Putamen (tissue), 1 donor: ENCODE measurements at places on chromosomes 2 and 18.

DNA sequence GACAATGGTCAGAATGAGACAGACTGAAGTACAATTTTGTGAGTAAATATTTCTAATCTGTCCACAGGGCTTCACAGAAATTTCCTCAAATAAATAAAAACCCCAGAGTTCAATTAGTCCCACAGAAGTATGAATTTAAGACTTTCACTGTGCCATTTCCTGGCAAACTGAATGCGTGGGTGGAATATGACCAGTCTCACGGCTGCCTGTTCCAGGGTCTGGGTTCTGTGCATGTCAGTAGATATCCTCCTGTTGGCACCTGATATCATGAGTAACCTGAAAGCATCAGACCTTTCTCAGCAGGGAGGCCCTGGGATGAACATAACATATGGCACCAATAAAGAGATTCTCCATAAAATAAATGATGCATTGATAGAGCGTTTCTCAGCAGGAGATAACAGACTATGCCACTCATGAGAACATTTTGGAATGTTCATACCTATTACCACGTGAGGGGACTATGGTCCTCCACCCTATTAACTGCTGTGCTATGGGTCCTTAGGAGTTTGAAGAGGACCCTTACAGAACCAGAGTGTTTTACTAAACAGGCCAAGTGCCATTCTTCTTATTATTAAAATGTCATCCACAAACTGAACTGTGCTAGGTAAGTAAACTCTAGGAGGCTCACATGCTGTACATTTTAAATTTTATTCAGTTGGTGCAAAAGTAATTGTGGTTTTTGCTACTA, 10.6 kb upstream of the MALL start:
- DNase-seq: no peak

DNA sequence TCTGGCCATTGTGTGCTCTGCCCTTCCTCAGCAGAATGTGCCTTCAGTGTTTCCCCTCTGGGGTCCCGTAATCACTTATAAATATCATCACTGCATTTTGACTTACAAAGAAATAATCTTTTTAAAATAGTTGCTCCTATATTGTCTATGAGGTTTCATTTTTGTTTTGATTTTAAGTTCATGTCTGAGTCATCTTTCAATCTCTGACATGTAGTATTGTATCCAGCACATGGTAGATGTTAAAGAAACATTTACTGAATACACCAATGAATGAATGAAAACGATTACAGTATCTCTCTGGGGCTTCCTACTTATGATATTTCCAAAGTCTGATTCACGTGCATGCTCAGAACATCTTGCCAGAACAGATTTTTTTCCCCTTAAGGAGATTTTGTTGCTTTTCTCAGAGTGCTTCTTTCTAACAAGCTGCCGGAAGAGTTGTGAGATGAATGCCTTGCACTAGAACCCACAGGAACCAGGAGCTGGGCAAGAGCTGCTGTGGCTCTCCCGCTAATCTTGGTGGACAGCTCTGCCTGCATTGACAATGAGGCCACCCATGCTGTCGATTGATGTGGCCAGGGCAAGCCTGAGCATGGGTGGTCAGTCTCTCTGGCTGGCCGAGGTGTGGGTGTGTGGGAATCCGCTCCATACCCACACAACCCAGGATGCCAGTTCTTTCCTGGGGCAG, 199.4 kb downstream of the CYRIA start:
- DNase-seq: no peak

- peak; percentile 7 for DNase-seq
Measured at GRCh38 chr2:33607905-33608304, 8.8 kb upstream of the FAM98A start.

DNA sequence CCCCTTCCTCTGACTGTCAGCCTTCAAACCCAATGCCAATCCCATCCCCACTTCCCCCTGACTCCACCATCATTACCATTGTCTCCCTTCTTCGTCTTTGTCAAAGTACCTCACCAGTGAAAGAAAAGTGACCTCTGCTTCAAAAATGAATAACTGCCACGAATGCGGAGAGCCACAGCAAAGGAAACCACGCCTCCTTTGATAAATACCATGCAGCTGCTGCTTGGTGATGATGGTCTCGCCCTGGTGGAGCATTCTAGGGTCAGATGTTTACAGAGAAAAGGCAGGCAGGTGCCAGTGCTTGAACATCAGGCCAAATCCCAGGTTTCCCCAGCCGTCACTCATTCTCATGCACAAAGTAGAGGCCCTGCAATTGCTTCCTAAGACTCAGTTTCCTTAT, 162.2 kb downstream of the BCL11A start:
- no peak for DNase-seq

DNA sequence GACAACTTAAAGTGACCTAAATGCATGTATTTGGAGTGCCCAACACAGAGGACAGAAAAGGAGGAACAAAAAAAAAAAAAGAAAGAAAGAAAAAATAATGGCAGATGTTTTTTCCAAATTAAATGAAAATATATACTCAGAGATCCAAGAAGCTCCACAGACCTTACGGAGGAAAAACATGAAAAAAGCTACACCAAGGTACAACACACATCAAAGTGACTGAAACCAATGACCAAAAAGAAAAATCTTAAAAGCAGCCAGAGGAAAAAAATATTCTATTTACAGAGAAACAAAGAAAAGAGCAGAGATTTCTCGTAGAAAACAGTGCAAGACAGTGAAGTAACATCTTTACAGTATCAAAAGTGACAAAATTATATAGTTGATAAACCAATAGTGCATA, 5.1 kb downstream of the FANCL start:
- no peak for DNase-seq

GRCh38 chr2:115292742-115293141, 850.3 kb downstream of the DPP10 start:
- DNase-seq: no peak

- no peak for DNase-seq
Measured at GRCh38 chr2:110866045-110866444, 133.7 kb downstream of the ACOXL start.

GRCh38 chr2:81334046-81334445, 1029.5 kb upstream of the LRRTM1 start:
- no peak for DNase-seq

GRCh38 chr2:239399921-239400595, 762 bp downstream of the HDAC4 start:
- DNase-seq: no peak

DNA sequence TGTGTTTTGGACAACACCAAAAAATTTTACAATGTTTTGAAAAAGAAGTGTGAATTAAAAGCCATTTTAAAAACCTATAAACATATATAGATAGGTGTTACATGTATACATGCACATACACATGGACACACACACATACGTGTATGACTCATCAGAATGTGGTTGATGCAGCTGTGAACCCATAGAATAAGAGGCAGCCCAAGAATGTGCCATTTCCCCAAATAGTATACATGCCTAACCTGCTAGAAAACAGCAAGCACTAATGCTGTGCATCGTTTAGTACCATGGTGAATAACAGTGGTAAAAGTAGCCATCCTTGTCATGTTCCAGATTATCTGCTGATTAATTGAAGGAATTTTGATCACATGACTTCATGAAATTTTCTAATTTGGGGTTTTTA, 149.0 kb downstream of the DSEL start:
- DNase-seq: no peak

DNA sequence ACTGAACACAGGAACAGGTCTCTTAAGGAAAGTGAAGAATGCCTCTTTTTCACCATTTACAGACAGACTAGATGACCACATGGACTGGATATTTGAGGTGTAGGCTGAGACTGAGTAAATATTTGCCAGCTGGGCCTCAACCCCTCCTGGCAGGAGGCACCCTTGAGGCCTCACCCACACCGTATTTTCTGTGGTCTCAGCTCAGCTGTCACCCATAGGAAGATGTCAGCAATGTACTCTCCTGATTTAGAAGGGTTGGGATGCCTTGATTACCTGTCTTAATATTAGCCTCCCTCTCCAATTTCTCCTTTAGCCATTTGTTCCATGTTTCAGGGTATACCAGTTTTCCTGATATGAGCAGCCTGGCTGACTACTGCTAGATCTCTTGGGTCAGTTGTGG, 20.3 kb downstream of the ADCYAP1 start:
- no peak for DNase-seq

- DNase-seq: no peak
Measured at GRCh38 chr18:33593261-33593660, 15.2 kb downstream of the ASXL3 start.
